GOT3 (cell line): ENCODE measurements at places on chromosomes 13 and 19.

DNA sequence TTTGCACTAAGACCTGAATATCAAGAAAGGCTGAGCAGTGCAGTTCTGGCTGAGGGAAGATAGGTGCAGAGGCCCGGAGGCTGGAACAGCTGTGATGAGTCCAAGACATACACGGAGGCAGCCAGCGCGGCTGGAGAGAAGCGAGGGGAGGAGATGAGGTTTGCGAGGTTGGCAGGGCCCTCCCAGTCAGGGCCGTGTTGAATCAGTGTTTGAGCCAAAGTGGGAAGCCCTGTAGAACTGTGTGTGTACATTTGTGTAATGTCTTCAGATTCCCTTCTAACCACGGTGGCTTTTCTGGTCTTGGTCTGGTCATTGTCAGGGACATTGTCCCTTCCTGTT is 34.9 kb downstream of the PAK4 start:
- peak; percentile 9 for DNase-seq

- no peak for DNase-seq
Observed at GRCh38 chr13:97280478-97280877, 58.3 kb downstream of the MBNL2 start.

DNA sequence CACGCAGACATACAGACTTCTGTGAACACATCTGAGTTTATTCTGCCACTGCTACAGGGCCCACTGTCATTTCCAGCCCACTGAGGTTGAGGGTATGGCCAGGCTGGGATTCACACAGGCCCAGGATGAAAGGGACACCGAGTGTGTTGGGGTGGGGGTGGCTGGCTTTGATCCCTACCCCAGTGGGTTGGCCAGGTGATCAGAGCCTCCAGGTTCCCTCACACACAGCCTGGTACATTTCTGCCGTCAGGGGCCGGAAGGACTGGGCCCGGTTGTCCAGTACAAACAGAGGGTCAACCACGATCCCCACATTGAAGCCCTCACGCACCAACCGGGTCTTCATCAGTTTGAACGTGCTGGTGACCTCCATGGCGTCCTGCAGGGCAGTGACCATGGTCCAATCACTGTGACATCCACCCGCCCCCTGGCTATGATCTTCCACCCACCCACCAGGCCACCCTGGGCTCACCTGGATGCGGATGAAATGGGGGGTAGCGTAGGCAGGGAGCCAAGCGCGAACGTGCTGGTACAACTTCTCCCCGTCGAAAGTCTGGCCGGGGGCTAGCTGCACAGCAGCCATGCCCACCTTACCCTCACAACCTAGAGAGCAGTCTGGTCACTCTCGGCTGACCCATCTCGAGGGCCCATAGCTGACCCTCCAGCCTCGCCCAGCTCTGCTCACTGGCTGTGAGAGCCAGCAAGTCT is 13.3 kb downstream of the SLC27A5 start:
- DNase-seq = no peak

DNA sequence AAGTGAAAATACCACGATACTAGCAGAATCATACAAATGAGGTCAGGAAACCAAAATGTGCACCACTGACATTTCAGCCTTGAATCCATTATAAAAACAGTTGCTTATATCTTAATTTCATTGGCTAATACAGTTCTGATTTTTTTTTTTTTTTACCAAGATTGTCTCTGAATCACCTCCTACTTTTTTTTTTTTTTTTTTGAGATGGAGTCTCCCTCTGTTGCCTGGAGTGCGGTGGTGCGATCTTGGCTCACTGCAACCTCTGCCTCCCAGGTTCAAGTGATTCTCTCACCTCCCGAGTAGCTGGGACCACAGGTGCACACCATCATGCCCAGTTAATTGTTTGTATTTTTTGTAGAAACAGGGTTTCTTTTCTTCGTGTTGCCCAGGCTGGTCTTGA is 270.2 kb downstream of the LMO7 start:
- no peak for DNase-seq

DNA sequence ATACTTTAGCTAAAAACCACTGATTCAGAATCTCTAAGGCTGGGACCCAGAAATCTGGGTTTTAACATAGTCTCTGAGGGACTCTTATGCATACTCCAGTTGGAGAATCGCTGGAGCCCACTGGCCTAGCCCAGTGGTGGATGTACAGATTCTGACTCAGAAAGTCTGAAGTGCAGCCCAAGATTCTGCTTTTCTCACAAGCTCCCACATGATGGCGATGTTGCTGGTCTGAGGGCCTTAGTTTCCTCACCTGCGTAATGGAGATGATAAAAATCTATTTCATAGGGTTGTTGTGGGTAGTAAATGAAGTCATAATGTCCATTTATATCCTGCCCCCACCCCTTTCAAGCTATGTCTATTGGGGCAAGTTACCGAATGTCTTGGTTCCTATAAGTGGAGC is 7.7 kb upstream of the CDADC1 start:
- DNase-seq = no peak

DNA sequence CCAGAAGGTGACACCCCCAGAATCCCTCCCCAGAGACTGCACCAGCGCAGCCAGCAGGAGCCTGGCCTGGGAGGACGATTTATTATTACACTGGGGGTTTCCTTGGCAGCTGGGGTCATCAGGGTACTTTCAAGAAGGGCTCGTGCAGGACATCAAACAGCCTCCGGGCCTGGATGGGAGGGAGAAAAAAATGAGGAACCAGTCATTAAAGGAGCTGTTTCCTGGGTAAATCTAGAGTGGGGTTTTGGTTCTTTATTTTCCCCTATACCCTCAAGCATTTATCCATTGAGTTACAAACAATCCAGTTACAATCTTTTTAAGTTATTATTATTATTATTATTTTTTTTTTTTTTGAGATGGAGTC is 3.1 kb downstream of the POLR1G start:
- no peak for DNase-seq

- DNase-seq = no peak
Observed at GRCh38 chr19:44280916-44281315, 21.2 kb downstream of the ZNF233 start.

DNA sequence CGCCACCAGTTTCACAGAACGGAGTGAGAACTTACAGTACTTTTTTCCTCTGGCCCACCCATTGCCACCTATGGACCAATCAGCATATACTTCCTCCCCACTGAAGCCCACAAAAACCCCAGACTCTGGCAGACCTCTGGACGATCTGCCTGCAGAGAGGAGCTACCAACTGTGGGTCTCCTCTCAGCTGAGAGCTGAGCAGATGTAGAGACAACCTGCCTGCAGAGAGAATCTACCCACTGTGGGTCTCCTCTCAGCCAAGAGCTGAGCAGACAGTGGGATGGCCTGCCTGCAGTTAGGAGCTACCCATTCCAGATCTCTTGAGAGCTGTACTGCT is 69.7 kb downstream of the PIBF1 start:
- DNase-seq = no peak

DNA sequence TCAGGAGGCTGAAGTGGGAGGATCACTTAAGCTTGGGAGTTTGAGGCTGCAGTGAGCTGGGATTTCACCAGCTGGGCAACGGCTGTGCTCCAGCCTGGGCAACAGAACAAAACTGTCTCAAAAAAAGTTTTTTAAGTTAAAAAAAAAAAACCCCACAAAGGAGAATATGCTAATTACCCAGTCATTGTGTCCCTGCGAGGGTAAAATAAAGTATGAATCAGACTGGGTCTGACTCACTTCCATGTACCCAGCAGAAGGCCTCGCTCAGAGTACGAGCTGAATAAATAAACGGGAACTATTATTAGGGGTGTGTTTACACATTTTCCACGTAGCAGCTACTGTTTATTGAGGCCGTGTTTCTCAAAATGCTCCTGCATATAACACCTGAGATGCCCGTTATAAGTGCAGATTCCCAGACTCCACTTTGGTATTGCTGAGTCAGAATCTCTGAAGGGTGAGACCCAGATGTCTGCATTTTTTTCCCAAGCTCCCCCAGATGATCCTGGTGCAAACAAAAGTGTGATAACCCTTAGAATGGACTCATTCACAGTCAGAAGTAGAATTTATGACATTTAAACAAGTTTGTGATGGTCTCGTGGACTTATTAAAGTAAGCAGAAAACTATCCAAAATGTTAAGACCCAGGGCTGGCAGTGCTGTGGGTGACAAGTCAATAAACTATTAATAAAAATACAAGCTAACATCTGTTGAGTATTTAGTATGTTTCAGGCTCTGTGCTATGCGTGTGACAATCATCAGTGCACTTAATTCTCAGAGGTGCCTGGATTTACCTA is 28.2 kb downstream of the KCNC3 start:
- no peak for DNase-seq

GRCh38 chr13:47845981-47846380 is 155.1 kb downstream of the SUCLA2 start:
- DNase-seq = no peak

DNA sequence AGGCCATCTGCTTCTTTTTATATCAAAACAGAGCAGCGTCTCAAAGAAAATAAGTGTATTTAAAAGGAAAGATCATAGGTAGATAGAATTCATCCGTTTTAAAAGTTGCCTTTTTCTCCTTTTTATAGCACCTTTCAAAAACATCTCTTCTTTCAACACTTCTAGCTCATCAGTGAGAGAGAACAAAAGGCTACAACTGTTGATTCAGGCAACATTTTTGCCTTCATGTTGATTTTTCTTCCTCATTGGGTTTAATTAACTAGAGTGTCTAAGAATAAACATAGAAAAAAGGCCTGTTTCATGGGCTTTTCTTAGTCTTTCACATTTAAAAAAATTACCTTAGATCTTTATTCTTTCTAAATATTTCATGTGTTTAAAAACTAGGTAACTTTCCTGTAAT is 13.6 kb downstream of the COL4A2 start:
- DNase-seq = no peak

DNA sequence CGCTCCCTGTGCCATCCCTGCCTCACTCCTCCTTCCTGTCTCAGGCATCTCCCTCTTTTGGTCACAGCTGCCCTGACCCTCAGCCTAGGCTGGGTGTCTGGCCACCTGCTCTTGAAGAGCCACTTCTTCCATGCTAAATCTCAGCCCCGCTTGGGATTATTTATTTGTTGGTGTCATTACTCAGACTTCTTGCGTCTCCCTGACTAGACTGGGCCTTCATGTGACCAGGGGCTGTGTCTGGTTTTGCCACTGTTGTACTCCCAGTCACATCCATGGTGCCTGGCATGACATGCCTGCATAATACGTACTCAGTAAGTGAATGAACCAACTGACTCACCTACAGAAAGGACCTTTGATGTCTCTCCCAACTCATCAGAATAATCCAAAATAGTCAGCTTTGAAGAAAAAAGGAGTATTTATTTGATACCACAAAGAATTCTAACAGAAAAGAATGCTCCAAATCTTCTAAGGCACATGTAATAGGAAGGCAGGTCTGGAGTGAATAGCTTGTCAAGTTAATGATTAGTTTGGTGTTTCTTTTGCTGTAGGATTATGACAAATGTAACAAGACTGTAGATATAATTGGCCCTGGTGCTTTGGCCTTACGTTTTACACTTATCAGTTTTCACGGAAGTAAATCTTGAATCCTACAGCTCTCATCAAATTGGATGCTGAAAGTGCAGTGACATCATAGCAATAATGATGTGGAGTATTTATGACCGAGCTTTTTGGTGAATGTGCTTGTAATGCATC is 84.0 kb downstream of the ALOX5AP start:
- DNase-seq = no peak

GRCh38 chr13:106493533-106494220 is 41.8 kb downstream of the EFNB2 start:
- DNase-seq = no peak

GRCh38 chr13:112605531-112605990 is 17.6 kb upstream of the TUBGCP3 start:
- no peak for DNase-seq

DNA sequence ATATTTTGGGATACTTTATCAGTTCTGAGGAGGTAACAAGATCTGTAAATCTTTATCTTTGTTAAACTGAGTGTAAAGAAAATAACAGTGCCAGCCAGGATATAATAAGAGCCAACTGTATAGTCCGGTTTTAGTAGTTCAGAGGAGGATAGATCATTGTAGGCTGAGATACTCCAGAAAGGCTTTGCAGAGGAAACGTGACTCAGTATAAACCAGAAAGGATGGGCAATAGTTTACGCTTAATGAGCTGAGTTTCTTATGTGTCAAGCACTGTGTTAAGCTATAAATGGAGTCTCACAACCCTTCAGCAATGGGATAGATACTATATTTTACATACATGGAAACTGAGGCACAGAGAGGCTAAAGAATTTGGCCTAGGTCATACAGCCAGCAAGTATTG is 3.8 kb downstream of the RFXAP start:
- no peak for DNase-seq

DNA sequence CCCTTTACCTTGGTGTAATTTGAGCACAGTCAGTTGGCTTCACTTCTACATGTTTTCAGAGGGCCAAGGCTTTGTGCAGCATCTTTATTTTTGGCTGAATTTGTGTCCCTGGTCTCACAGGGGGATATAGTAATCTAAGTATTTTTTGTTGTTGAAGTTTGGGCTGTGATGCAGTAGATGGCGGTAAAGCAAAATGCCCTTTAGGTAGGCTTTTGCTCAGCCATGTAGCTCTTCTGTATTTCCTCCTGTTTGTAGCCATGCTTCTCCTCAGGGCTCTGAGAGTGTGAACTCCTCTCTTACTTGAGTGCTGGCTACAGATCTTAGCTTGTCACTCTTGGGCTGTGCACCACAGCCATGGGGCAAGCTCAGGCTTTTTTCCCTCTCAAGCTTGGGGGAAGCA is 328.6 kb downstream of the SLITRK5 start:
- DNase-seq = no peak

GRCh38 chr19:13599681-13600080 is 93.4 kb upstream of the CACNA1A start:
- DNase-seq = no peak

DNA sequence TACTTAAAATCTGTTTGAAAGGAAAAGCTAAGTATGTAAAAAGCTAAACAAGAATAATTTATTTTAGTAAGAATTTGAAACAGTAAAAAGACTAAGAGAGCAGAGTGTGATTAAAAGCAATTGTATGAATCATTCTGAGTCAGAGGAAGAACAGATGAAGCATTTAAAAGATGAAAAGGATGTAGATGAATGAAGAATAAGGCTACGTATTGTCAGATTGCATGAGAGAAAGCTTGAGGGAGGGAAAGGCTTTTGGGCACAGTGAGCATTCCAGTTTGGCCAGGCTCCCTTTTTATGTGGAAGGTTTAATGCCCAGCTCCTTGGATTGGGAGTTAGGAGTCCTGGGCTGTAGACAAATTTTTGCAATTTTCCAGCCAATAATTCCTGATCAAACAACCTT is 117.7 kb downstream of the FREM2 start:
- DNase-seq = no peak

- no peak for DNase-seq
Observed at GRCh38 chr13:112133499-112134390, 66.8 kb downstream of the SOX1 start.

- DNase-seq = no peak
Observed at GRCh38 chr13:48879432-48879831, 96.3 kb upstream of the FNDC3A start.

GRCh38 chr13:89695343-89696257 is 1651.9 kb upstream of the MIR17HG start:
- DNase-seq = no peak

DNA sequence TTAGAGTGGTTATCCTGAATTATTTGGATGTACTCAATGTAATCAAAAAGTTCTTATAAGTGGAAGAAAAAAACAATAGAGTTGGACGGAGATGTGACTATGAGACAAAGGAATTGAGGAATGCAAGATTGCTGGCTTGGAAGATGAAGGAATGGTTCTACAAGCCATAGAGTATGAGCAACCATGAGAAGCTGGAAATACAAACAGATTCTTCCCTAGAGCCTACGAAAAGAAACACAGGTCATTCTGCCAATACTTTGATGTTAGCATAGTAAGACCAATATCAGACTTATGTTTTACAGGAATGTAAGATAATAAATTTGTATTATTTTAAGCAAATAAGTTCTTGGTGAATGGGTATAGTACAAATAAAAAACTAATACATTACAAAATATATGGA is 249.2 kb downstream of the DIAPH3 start:
- DNase-seq = no peak

GRCh38 chr13:95185851-95186250 is 115.4 kb downstream of the ABCC4 start:
- no peak for DNase-seq
